Caco-2 (cell line): ENCODE measurements at places on chromosomes 7 and 10. TPM values are rescaled to one million over a fixed set of nuclear protein-coding genes. Genes with fewer than 3 reads are reported as not detected.

CPA4 gene
- total RNA-seq, result 0.59 and 0.72 TPM in 2 replicates

- peaks cover 16% of the 10 kb centered on the region for H3K4me1 ChIP-seq
- no peak overlapping the region for H3K27ac ChIP-seq
- no peak for DNase-seq
- no peaks in the 10 kb centered on the region for H3K27me3 ChIP-seq
- H3K4me3 ChIP-seq, result no peak overlapping the region
These were observed 20.2 kb downstream of the MCU start for GRCh38 chr10:72712136-72712535.

- H3K27me3 ChIP-seq, result no peaks in the 10 kb centered on the region
- DNase-seq, result no peak
- no peak overlapping the region for H3K4me3 ChIP-seq
These were observed 17.4 kb upstream of the ATOH7 start for GRCh38 chr10:68249297-68249696.

CRTAC1 gene
- total RNA-seq, result not detected in 2 replicates

GRCh38 chr10:30176776-30177533 lies 117.6 kb upstream of the JCAD start:
- no peaks in the 10 kb centered on the region for H3K36me3 ChIP-seq
- peaks cover 14% of the 10 kb centered on the region for H3K4me1 ChIP-seq
- no peak overlapping the region for H3K4me3 ChIP-seq
- no peak for DNase-seq

VAX1 gene
- total RNA-seq, result not detected in 2 replicates

GRCh38 chr10:7956508-7956907 lies 98.0 kb upstream of the GATA3 start:
- no peaks in the 10 kb centered on the region for H3K27me3 ChIP-seq
- H3K27ac ChIP-seq, result no peak overlapping the region
- no peak overlapping the region for H3K4me3 ChIP-seq
- DNase-seq, result no peak
- peaks cover 21% of the 10 kb centered on the region for H3K4me1 ChIP-seq

ERCC6 gene
- 30.2 and 32.0 TPM in 2 replicates for total RNA-seq

DNA sequence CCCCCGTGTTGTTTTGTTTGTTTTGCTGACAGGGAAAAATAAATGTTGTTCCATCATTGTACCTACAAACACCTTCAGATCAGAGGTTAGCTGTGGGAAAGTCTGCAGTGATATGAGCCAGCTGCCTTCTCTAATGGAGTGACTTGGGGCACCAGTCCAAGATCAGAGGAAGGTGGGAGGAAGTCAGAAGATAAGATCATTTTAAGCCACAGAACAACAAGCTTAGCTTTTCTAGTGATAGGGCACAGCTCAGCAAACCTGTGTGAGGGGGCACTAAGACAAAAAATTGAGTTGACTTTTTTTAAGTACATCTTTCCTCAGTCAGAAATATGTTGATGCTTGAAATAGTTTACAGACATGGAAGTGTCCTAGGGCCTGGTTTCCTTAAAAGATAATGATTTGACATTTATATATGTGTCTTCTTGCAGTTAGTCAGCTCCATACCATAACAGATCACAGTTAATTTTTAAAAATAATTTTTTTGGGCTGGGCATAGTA lies 240.3 kb upstream of the KAT6B start:
- peaks cover 11% of the 10 kb centered on the region for H3K4me1 ChIP-seq
- H3K36me3 ChIP-seq, result no peaks in the 10 kb centered on the region
- H3K27ac ChIP-seq, result peak overlapping the region; percentile 25
- no peaks in the 10 kb centered on the region for H3K27me3 ChIP-seq
- no peak overlapping the region for H3K4me3 ChIP-seq

DNA sequence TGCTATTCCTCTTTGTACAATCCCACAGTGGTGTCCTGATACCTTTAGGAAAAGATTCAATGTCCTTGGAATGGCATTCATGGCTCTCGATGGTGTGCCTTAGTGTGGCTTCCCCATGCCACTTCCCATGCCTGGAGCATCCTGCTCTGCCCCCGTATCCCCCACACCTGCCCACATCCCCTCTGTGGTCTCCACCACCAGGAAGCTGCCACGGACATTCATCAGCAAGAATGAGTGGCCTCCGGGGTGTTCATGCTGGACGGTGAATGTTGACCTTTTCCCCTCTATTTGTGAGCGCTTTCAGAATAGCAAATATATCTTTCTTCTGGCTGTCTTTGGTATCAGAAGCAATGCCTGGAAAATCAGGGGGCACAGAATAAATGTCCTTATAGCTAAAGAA lies 262.0 kb upstream of the NRP1 start:
- no peak for DNase-seq
- H3K36me3 ChIP-seq, result no peaks in the 10 kb centered on the region
- H3K4me3 ChIP-seq, result no peak overlapping the region

DNA sequence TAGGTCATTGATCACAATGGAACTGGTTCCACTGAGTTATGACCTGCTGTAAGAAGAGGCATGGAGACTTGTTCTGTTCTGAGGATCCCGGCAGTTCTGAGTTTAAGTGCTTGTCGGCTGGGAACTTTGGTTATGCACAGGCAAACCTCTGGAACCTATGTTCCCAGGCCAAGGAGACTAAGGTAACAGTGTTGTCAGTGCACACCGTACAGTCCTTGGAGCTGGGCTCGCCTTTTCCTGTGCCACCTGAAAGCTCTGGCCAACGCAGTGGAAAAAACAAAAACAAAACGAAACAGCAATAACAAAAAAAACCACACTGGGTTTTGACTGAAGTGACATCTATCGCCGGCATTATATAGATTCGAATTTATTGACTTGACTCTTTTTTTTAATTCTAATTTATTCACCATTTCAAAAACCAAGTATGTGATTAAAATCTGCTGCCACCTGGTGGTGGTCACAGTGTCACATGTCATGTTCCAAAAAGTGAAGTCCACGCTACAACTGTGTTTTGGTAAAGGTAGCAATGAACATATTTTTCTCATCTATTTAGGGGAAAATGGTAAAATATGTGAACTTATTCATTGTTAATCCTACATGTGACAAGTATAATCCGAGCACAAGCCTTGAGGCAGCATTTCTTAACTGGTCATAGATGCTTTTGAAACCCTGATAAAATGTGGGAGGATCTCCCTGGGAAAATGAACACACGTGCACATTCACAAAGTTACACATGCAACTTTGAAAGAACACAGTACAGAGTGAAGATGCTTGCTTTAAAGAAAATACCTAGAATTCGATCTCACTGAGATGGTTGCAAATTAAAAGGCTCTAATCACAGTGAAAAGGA lies 113.8 kb upstream of the PPP2R2D start:
- H3K36me3 ChIP-seq, result no peaks in the 10 kb centered on the region
- H3K27ac ChIP-seq, result no peak overlapping the region
- no peak for DNase-seq

- H3K27me3 ChIP-seq, result no peaks in the 10 kb centered on the region
- no peaks in the 10 kb centered on the region for H3K36me3 ChIP-seq
- H3K27ac ChIP-seq, result peak overlapping the region; percentile 94
- DNase-seq, result peak; percentile 26
- peaks cover 6% of the 10 kb centered on the region; the same call in 1 of the 2 replicates for H3K4me1 ChIP-seq
These were observed 669 bp downstream of the PI4K2A start for GRCh38 chr10:97640868-97641811.

TMEM176A gene
- 38.7 and 49.6 TPM in 2 replicates for total RNA-seq

CPED1 gene
- 0.23 and 0.56 TPM in 2 replicates for total RNA-seq

DNA sequence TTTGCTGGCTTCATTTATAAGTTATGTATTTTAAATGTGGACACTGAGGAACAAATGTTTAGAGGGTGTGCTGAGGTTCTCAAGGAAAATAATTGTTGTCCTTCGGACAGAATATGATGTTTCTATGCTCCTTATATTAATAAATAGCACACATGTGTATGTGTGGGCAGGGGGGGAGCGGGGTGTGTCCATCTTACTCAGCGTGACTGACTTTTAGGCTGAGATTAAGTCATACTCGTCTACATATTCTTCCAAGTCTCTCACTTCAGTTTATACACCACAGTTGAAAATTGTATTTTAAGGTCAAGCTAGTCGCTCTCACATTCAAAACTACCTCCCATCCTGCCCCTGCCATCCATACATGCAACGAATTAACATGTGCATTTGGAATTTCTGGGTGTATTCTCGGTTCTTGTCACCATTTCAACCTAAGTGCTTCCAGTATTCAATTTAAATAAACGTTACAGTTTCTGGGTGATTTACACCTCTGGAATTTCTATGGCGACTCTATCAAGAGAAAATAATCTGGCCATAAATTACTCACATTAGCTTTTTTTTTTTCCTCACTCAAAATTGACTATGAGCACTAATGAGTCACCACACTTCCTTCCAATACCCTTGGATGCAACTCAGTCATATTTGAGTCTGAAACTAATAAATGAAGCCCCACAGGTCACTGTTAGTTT lies 3.3 kb downstream of the PCDH15 start:
- no peak for DNase-seq
- H3K27me3 ChIP-seq, result no peaks in the 10 kb centered on the region
- no peaks in the 10 kb centered on the region for H3K36me3 ChIP-seq
- no peak overlapping the region for H3K27ac ChIP-seq
- H3K4me1 ChIP-seq, result no peaks in the 10 kb centered on the region

GRCh38 chr7:1254281-1255079 lies 21.8 kb downstream of the UNCX start:
- H3K27ac ChIP-seq, result no peak overlapping the region
- no peak for DNase-seq
- no peaks in the 10 kb centered on the region for H3K27me3 ChIP-seq
- 0 out of 2 replicates have a peak, but pooled peaks cover 7% of the 10 kb centered on the region for H3K4me1 ChIP-seq
- H3K36me3 ChIP-seq, result no peaks in the 10 kb centered on the region

PCGF5 gene
- total RNA-seq, result 9.6 and 12.0 TPM in 2 replicates

- peak overlapping the region; percentile 55 for H3K27ac ChIP-seq
- peaks cover 73% of the 10 kb centered on the region for H3K4me1 ChIP-seq
- no peaks in the 10 kb centered on the region for H3K36me3 ChIP-seq
- H3K4me3 ChIP-seq, result no peak overlapping the region
- DNase-seq, result no peak
- H3K27me3 ChIP-seq, result no peaks in the 10 kb centered on the region
These were observed 5.7 kb upstream of the TSPAN14 start for GRCh38 chr10:80448209-80448942.

DNA sequence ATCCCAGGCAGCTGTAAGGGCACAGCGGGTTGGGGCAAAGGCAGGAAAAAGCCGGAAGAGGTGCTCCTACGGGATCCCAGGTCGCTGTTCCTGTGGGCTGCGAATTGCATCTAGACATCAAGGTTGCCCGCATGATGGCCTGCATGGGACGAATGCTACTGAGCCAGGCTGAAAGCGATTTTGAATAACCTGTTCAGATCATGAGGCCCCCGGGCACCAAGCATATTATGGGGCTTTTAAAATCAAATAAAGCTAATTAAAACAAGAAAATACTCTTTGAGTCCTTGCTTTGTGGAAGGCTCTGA lies 37.1 kb downstream of the CAMK2B start:
- no peak overlapping the region for H3K27ac ChIP-seq
- H3K4me1 ChIP-seq, result no peaks in the 10 kb centered on the region
- H3K4me3 ChIP-seq, result no peak overlapping the region
- H3K27me3 ChIP-seq, result no peaks in the 10 kb centered on the region
- DNase-seq, result no peak
- no peaks in the 10 kb centered on the region for H3K36me3 ChIP-seq

- no peak overlapping the region for H3K27ac ChIP-seq
- H3K36me3 ChIP-seq, result no peaks in the 10 kb centered on the region
- H3K4me3 ChIP-seq, result no peak overlapping the region
- H3K27me3 ChIP-seq, result no peaks in the 10 kb centered on the region
- no peak for DNase-seq
These were observed 67.2 kb downstream of the DGKB start for GRCh38 chr7:14835384-14835783.

- H3K36me3 ChIP-seq, result no peaks in the 10 kb centered on the region
- H3K4me3 ChIP-seq, result no peak overlapping the region
- no peaks in the 10 kb centered on the region for H3K27me3 ChIP-seq
- no peak overlapping the region for H3K27ac ChIP-seq
- no peak for DNase-seq
These were observed 462.4 kb downstream of the DNAJB6 start for GRCh38 chr7:157799076-157799685.

DNA sequence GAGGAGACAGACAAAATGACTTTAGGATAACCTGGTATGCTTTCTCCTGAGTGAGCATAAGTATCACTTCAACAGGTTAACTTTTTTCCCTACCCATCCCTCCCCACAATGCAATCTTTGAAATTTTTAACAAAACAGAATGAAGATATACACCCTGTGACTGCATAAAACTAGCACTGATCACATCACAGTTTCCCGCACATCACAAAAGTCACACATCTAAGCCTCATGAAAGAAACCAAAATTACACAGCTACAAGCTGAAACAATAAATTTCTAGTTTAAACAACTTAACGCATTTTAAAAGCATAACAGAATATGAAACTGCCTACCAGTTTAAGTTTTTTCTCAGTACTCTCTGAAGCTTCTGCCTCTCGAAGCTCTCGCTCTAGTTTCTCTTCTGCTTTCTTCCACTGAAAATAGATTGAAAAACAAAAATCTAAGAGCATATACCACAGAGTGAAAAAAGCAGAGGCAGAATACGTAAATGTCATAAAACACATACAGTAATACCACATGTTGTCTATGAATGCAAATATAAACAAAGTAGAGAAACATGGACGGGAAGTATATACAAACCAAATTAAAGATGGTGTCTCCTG lies 18.1 kb downstream of the NOC3L start:
- no peaks in the 10 kb centered on the region for H3K27me3 ChIP-seq
- no peak overlapping the region for H3K27ac ChIP-seq
- no peaks in the 10 kb centered on the region for H3K4me1 ChIP-seq
- DNase-seq, result no peak
- no peak overlapping the region for H3K4me3 ChIP-seq
- no peaks in the 10 kb centered on the region; the same call in 1 of the 2 replicates for H3K36me3 ChIP-seq
